ENCODE measurements at places on chromosomes 7 and 10.

DNA sequence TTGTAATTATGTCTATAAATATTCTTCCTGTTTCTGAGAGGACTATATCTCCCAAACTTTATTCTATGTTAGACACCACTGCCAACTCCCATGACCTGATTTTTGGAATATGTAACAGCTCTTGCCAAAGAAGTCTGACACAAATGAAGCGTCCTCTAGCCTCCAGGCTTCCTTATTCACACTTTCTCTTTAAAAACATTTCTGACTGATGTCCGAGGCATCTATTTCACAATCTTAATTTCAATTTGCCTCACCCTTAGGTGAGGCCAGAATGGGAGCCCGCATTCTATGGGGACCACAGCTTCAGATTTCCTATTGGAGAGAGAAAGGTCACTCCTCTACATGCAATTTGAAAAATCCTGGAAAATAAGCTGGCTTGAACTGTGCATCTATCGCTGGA lies 873.2 kb downstream of the GATA3 start:
- DNase-seq: no peak

DNA sequence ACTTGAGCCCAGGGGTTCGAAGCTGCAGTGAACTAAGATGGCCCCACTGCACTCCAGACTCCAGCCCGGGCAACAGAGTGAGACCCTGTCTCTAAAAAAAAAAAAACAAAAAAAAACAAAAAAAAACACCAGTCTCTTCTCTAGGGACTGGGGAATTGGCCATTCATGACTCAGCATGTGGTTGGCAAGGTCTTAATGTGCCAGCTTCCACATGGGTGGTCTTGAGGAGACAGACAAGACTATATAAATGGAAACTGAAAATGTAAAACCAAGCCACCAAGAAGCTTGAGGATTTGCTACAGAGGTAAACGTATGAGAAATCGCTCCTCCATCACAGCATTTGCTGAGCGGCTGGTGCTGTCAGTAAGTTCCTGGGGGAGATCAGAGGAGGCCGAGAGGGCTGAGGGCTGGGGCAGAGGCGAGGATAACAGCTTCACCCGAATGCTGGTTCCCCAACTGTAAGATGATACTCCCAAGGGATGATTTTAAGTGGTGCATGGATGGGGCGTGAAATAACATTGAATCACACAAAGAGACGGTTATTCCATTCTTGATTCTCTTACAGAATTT lies 128.7 kb downstream of the C10orf105 start:
- no peak for DNase-seq

- no peak for DNase-seq
Observed at GRCh38 chr7:1767524-1767923, 97.4 kb downstream of the ELFN1 start.

- DNase-seq: no peak
Observed at GRCh38 chr7:1064581-1064980, 20.2 kb downstream of the GPR146 start.

DNA sequence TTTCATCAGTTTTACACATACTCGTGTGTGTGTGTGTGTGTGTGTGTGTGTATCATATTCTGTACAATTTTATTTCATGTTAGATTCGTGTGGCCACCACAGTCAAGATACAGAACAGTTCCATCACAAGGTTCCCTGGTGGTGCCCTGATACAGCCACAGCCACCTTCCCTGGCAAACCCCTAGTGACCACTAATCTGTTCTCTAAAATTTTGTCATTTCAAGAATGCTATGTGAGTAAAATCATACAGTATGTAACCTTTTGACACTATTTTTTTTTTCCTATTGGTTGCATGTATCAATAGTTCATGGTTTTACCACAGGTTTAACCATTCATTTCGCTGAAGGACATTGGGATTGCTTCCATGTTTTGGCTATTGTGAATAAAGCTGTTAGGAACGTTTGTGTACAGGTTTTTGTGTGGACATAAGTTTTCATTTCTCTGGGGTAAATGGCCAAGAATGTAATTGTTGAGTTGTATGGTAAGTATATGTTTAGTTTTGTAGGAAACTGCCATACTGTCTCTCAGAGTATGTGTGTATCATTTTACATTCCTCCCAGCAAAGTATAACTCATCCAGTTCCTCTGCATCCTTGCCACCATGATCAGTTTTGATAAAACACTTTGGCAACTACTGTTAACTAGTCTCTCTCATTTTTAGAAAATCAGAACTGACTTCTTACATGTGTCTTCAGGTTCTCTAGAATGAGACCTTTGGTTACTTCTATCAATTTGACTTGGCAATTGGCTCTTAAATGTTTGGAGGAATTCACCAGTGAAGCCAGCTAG lies 20.6 kb downstream of the KLHDC10 start:
- no peak for DNase-seq

DNA sequence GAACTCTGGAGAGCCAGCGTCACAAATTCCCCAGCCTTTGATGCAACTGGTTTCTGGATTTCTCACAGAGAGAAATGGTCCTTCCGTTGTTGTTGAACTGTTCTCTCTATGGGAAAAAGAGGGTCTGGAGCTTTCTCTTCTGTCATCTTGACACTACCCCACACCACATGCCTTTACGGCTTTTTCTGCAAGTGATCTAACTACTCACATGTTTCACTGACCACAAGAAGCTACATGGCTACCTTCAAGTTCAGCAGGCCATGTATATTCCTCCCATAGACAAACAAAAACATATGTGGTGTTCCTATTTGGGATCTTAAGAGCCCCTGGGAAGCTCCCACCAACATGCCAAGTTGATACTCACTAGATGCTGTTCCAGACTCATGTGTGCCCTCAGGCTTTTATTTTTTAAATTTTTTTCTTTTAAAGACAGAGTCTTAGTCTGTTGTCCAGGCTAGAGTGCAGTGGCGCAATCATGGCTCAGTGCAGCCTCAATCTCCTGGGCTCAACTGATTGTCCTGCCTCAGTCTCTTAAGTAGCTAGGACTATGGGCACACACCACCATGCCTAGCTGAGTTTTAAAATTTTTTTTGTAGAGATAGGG lies 72.0 kb downstream of the RNF216 start:
- no peak for DNase-seq

DNA sequence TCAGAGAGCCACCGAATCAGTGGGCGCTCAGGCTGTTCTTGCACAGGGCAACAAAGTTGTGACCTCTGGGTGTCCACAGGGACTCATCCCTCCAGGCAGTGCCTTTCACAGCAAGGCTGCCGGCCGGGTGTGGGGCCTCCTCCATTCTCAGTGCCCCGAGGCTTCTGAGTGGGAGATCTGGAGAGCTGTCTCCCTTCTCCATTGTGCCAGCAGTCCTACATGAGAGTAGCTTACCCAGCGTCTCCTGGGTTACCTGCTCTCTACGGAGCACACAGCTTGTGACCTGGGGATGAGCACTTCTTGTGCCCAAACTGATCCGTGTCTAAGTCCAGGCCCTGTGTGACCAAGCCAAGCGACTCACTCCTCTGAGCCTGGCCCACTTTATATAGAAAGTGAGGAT lies 240.9 kb upstream of the GRB10 start:
- no peak for DNase-seq

- no peak for DNase-seq
Observed at GRCh38 chr7:99709838-99710578, 25.0 kb downstream of the CYP3A7 start.

GRCh38 chr10:96252730-96253129 lies 18.6 kb downstream of the BLNK start:
- no peak for DNase-seq

- no peak for DNase-seq
Observed at GRCh38 chr7:22675917-22676343, 51.1 kb upstream of the IL6 start.
